ENCODE measurements at places on chromosomes 2 and 18. TPM values are rescaled to one million over a fixed set of nuclear protein-coding genes. Genes with fewer than 3 reads are reported as not detected.

GRCh38 chr18:13305301-13305700 is 86.7 kb downstream of the LDLRAD4 start:
- DNase-seq: no peak

The SLC19A3 gene
- 0.56 TPM for polyA plus RNA-seq

The RAB12 gene
- 46.4 TPM for polyA plus RNA-seq

DNA sequence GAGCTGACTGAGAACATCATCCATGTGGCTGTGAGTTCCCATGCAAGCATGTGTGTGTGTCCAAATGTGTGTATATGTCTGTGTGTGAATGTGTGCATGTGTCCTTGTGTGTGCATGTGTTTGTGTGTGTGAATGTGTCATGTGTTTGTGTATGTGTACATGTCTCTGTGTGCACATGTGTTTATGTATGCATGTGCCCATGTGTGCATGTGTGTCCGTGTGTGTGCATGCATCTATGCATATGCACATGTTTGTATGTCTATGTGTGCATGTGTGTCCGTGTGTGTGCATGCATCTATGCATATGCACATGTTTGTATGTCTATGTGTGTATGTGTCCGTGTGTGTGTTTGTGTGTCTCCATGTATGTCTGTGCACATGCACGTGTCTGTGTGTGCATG is 99.7 kb downstream of the LBH start:
- no peak for DNase-seq

GRCh38 chr18:51545446-51545845 is 348.0 kb upstream of the MEX3C start:
- DNase-seq: no peak

- no peak for DNase-seq
Observed at GRCh38 chr2:8217468-8218030, 464.3 kb upstream of the ID2 start.

GRCh38 chr18:48576457-48576771 is 37.6 kb downstream of the CTIF start:
- no peak for DNase-seq

The FAM228A gene
- 0.40 TPM for polyA plus RNA-seq

DNA sequence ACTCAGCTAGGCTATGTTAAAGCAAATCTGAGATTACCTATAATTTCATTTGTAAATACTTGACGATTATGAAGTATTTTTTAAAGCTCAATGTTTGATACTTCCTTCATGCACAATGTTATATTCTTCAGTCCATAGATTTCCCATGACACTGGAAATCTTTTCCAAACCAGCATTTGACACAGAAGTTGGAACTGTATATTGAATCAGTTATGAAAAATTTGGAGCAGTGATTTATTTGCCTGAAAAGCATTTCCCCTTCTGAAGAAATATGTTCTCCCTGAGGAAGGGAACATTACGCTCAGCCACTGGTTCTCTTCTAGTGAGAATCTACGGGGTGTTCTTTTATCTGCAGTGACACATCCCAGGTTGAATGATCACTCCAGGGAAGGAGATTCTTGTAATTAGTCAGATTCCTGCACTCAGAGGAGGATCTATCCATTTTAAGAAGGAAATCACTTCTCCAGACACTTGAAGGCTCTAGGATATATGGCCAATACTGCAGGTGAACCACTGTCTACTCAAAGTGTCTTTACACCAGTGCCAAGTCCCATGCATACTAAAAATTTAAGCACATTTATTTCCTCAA is 64.7 kb downstream of the HNRNPLL start:
- DNase-seq: no peak

DNA sequence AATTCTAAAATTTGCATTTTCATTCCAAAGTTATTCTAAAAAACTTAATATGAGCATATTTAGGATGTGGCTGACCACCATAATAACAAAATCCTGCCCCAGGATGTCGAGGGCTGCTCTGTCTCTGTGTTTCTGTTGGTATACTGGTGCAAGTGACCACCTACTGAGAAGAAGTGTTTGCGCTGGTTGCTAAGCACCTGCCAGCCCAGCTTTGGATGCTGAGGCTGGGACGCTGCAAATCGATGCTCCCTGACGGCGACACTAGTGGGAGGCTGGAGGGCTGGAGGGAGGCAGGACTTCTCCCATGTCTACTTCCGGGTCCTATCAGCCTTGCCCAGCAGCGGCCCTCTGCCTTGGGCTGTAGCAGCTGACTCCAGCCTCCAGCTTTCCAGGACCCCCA is 45.0 kb downstream of the LAMA1 start:
- DNase-seq: no peak

DNA sequence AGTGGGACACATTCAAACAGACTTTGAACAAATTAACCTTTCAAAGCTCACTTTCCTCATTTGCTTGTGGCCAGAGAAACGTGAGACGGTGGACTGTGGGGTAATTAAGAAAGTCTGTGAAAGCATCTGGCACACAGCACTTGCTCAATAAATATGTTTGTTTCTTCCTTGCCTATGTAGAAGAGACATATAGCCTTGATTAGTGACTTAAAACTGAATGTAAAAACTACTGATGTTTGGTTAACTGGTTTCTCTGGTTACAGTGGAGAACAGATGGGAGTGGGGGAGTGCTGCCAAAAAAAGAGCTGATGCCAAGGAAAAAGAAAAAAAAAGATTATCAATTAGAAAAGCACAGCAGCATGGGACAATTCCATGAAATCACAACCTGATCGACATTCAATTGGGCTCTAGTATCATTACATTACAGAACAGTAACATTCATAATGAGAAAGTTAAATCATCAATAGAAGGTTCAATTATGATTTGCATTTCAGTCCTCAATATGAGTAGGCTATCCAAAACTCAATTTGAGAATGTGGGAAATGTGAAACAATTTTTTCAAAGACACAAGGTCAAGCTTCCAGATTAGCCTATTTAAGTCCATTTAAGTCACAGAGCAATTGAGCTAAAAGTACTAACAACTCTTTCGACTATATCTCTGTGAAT is 14.7 kb downstream of the CUL3 start:
- DNase-seq: no peak

The IGFBP2 gene
- 149 TPM for polyA plus RNA-seq

- no peak for DNase-seq
Observed at GRCh38 chr2:46552079-46552478, 72.7 kb downstream of the TMEM247 start.

The KCNG2 gene
- 0.46 TPM for polyA plus RNA-seq

- DNase-seq: peak; percentile 66
Observed at GRCh38 chr2:42169100-42169873, at the start of gene EML4. TSS of gene EML4 (plus strand) at chr2:42169353. CDS start at chr2:42169612, 259 bp downstream.

DNA sequence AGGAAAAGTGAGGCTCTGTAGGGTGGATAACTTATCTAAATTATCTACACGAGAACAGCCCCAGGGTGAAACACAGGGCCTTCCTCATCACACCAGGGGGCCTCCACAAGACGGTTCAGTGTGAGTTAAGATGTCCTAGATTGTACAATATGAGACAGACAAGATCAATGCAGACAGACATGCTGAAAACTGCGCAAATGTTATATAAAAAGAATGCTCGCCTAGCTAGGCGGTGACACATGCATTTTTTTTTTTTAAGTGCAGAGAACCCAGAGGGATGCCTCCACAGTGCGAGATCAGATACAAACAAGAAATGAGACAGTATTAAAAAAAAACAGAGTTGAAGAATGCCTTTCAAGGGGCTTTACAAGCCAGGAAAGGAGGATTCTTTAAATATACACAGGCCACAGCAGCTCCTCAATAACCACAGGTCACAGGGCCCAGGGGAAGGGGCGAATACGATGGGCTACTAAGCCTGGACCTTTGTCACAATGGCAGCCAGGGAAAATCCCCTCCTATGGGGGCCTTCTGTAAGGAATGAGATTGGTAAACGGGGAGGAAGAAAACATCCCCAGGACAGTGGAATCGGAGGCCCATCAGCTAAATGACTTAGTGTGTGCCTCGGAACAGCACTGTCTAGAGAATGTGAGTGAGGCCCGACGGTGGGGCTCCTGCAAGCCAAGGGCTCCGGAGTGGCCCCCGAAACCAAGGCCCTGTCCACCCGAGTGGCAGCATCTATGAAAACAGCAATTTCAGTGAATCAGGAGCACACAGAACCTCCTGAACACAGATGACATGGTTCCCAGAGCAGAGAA is 48.9 kb downstream of the ADCY3 start:
- DNase-seq: no peak

DNA sequence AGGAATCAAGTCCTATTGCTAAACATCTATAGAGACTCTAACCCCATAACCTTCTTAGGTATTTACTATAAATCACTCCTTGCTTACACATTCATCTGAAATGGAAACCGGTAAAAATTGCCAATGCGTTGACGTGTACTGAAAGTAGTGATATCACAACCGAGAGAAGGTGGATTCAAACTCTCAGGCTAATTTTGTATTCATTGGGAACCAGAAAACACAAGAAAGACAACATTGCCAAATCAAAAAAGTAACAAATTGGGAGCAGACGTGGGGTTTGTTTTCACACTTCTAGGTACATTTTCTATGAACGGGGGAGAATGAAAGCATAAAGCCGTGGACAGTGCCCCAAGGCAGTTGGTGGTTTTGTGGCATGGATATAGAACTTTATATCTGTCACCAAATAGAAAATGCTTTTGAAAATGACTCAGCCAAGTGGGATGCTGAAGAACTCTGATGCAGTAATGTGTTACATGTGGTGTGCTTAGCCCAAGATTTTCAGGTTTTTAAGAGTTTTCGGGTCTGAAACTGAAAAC is 155.1 kb upstream of the RASGRP3 start:
- DNase-seq: no peak

- DNase-seq: no peak
Observed at GRCh38 chr2:234286118-234286598, 210.7 kb downstream of the ARL4C start.

DNA sequence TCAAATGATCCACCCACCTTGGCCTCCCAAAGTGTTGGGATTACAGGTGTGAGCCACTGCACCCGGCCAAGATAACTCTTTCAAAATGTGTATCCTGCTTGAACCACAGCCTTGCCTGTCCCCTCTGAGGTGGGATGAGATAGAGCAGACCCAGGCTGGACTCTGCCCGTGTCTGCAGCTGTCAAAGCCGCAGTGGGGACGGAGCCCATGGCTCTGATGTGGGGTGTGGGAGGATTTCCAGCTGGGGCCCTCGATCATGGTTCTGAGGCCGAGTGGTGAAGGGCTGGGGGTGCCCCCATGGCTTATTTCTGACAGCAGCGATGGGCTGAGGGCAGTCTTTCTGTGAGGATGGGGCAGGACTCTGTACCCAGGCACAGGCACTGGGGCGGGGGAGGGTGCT is 104.5 kb downstream of the DGKD start:
- no peak for DNase-seq

DNA sequence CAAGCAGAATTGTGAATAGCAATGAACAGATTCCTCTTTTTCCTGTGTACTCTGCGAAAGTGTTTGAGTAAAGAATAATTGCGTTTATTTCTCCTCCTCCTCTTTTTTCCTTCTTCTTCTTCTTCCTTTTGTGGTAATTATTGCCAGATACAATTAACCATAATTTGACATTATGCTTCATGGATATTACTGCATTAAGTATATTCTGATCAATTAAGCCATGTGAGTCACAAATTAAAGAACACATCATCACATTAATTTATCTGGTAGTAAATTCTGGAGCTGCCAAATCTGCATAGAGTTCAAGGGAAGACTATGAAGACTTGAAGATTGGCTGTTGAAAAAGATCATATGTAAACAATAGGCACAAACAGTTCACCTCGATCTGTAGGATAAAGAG is 72.9 kb upstream of the TFPI start:
- DNase-seq: no peak

The CYS1 gene
- 14.6 TPM for polyA plus RNA-seq

GRCh38 chr2:118349365-118349764 is 261.1 kb downstream of the INSIG2 start:
- DNase-seq: no peak

The PROM2 gene
- polyA plus RNA-seq: 1.5 TPM

The MDH1 gene
- polyA plus RNA-seq: 342 TPM

GRCh38 chr2:37110306-37111212 is 26.2 kb downstream of the GPATCH11 start:
- no peak for DNase-seq

- DNase-seq: no peak
Observed at GRCh38 chr2:51994123-51994763, 962.3 kb upstream of the NRXN1 start.

DNA sequence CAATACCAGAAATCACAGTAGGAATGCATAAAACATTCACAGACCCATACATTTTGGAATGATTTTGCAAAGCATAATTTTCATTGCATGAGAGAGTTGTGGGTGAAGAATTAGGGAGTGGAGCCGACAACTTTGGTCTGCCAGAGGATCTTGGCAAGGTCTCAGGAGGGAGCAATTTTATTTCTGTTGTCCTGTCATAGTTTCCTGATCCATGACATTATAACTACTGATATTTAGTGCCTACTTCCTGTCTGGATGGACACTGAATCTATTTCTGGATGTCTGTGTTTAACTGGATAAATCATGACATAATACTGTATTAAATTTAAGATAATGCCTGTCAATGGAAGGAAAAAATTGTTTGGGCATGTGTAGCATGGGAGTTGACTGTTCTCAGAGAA is 2.4 kb downstream of the ITGA4 start:
- no peak for DNase-seq

The ANKRD30B gene
- polyA plus RNA-seq: 0.06 TPM

The IL1F10 gene
- not detected for polyA plus RNA-seq

DNA sequence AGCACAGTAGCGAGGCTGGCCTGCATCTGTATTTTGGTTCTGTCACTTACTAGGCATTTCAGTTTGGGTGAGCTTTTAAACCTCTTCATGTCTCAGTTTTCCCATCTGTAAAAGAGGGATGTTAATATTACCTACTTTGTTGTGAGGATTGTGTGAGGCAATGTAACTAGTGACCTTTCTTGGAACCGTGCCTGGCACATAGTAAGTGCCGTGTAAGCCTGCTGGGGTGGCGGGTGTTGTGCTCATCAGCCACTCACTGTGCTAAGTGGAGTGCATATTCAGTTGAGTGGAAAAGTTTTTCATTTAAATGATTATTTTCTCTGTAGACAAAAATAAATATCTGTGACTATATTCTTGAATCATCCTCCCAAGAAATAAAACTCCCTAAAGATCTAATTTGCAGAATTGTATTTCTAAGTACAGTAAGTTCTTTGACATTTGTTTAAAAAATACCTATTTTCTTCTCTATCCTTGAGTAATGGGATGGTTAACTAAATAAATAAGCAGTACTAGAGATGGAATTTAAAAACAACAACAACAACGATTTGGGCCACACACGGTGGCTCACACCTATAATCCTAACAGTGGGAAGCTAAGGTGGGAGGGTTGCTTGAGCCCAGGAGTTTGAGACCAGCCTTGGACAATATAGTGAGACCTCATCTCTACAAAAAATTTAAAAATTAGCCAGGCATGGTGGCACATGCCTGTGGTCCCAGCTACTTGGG is 56.7 kb downstream of the MALT1 start:
- DNase-seq: no peak

The TMEM169 gene
- polyA plus RNA-seq: 4.5 TPM

The EPC2 gene
- 23.6 TPM for polyA plus RNA-seq

- no peak for DNase-seq
Observed at GRCh38 chr2:204008352-204008751, 71.8 kb downstream of the ICOS start.

Measured in forelimb muscle (tissue), 1 donor.